Stimulated activated CD4-positive, alpha-beta T cell treated with anti-CD3 and anti-CD28 coated beads, Interleukin-15, amount 100 ng/mL, for 1 hour (primary cell): ENCODE measurements at places on chromosomes 12 and 14.

- no peak for DNase-seq
Measured at GRCh38 chr12:172732-173161, 41.2 kb downstream of the SLC6A12 start.

DNA sequence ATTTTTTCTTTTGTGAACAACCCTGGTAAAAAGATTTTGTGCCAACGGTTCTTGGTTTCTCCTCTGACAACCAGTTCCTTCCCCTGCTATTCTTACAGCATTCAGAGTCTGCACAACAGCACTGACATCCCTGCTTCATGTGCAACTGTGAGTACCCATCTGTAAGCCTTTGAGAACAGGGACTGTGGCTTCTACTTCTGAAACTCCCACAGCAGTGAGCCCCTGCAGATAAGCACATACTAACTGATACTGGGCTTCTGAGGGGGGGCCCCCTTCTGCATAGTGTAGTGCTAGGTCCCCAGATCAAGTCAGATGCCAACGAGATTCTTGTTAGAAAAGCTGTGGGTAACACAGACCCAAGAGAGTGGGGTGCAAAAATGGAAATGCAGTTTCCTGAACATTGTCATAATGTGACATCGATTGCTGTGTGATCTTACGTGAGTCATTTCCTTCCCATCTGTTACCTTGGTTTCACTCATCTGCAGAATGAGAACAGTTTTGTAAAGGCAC is 11.1 kb upstream of the NINJ2 start:
- DNase-seq, result peak; percentile 46

DNA sequence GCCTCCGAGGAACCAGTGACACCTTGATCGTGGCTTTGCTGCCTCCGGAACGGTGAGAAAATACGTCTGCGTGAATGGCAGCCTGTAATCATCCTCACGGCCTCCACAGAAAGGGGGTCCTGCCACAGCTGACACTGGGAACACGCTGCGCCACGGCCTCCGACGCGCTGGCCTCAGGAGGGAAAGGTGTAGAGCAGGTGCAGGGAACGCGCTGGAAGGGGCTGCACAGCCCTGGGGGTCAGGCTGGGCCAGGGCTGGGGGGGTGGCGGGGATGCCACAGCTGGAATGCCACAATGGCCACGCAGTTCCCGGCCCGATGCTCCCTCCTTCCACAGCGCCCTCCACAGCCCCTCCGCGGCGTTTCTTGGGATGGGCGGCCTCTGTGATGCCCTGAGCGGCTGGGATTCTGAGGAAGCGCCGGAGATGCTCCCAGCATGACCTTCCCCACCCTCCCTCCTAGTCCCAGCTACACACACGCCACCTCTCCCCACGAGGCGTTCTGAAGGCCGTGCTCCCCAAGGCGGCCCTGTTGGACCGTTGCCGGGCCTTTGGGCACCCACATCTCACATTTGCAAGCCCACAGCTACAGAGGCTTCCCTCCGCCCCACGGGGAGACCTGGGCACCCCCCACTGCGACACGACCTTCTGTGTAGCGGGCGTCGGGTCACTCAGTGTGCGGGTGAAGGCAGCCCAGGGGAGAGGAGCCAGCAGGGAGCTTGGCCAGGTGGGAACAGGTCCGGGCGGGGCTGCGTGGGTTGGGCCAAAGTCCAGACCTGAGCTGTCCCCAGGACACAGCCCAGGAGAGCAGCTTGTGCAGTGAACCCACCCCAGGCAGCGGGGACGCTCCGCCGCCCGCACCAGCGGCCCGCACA is 31.8 kb upstream of the GALNT9 start:
- no peak for DNase-seq

GRCh38 chr12:28878629-28879028 is 270.4 kb upstream of the FAR2 start:
- no peak for DNase-seq

DNA sequence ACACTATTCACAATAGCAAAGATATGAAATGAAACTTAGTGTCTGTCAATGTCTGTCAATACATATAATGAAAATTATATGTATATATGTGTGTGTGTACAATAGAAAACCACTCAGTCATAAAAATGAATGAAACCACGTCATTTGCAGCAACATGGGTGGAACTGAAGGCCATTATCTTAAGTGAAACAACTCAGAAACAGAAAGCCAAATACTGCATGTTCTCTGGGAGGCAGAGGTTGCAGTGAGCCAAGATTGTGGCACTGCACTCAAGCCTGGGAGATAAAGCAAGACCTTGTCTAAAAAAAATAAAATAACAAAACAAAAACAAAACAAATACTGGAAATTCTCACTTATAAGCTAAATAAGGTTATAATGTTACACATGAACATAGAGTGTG is 16.7 kb upstream of the E2F7 start:
- no peak for DNase-seq

- no peak for DNase-seq
Measured at GRCh38 chr14:77416836-77417235, 6.5 kb downstream of the NOXRED1 start.
